ENCODE measurements at places on chromosomes 5 and 9.

GRCh38 chr9:6109571-6109970 is 94.1 kb upstream of the RANBP6 start:
- no peak for DNase-seq

DNA sequence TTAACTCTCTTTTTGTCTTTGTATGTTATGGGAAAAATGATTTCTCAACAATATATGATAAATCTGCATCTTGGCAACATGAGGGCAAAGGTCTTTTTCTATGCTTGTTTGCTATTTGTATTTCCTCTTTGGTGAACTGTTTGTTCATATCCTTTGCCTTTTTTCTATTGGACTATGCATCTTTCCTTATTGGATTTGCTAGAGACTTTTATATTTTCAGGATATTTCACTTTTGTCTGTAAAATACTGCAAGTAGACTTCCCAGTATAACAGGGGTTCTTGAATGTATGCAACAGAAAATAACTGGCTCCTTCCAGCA is 69.4 kb upstream of the SSBP2 start:
- no peak for DNase-seq

DNA sequence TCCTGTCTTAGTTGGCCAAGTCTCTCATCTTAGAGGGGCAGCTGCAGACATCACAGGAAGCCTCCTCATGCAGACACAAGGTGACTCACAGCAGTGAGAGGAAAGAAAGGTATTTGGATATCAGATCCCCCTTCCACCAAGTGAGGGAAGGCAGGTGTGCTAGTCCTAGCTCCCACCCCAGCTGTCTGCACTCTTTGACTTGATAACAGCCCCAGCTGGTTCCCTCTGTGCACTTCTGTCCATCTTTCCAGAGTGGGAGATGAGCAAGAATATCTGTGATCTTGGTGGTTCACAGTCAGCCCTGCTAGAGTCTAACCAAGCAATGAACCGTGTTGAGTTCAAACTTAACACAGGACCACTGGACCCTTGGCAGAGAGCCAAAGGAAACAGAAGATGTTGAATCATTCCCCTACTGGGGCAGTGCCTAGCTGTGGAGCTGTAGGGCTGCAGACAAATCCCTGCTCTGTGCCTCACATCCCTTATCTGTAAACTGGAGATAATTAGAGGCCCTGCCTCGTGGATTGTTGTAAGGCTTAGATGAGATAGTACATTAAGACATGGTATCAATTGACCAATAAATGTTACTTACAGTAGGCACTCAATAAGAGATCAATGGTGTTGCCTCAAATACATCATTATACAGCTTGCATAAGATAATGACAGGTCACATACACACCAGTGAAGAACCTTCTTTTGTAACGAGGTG is 39.1 kb downstream of the SH3RF2 start:
- no peak for DNase-seq

DNA sequence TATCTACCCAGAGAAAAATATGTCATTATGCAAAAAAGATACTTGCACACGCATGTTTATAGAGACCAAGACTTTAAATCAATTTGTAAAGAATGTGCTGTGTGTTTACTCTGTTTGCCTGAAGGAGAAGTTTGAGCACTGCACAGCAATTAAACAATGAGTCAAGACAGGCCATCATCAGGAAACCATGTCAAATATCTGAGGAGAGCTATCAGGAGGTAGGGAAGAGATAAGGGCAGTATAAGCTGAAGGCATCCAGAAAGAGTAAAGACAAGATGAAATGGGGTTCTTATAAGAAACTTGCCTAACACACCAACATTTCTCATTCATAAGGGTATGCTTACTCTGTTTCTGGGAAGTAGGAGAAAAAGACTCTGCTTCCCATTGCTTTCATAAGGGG is 405.8 kb upstream of the PTGER4 start:
- DNase-seq: no peak

- no peak for DNase-seq
Measured at GRCh38 chr5:107687404-107687803, 16.7 kb upstream of the EFNA5 start.

- DNase-seq: no peak
Measured at GRCh38 chr9:1031951-1032601, 18.1 kb upstream of the DMRT2 start.

DNA sequence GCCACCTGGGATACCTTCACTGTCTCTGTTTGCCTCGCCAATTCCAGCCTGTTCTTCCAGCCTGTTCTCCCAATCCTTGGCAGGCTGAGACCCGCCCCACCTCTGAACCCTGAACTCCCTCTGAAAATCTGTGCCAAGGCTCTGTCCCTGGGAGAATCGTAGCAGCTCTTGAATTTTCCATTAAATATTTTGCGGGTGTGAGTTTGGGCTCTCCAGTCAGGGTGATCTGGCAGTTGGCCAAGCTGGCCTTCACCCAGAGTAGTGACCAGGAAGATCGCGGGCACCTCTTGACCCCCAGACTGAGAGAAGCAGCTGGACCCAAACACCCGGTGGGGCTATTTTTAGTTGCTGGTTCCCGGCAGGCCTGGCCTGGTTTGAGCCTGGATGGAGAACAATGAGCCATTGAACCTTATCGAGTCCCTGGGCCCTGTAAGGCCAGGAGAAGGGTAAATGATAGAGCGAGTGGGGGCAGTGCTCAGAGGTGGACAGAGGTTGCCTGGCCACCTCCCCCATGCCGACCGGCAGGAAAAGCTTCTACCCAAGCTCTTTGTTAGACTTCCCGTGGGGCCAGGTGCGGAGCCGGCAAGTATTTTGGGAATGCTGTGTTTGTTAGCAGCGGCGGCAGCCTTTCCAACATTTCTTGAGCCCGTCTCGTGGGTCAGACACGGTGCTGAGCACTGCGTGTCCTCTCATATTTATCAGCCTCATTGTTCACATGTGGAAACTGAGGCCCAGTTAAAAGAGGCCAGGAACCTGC is 146.2 kb downstream of the RGS3 start:
- DNase-seq: no peak

DNA sequence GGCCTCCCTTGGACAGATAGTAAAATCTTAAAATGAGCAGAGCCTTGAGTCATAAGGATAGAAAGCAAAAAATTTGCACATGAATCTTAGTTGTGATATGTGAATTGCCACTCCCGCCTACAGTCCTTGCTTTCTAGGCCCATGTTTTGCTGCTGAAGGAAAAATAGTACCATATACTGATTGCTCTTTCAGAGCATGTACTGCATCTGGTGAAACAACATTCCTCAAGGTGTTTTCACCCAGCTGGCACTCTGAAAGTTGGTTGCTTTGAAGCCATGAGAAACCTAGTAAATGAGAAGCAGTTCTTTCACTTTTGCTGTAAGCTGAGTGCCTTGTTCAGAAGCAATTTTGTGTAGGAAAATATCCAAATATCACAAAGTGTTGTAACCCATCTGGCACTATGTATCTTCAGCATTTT is 10.3 kb downstream of the CDC37L1 start:
- no peak for DNase-seq

- DNase-seq: no peak
Measured at GRCh38 chr9:127520941-127521918, 69.9 kb downstream of the LRSAM1 start.
